ENCODE measurements at places on chromosomes 16 and 17.

DNA sequence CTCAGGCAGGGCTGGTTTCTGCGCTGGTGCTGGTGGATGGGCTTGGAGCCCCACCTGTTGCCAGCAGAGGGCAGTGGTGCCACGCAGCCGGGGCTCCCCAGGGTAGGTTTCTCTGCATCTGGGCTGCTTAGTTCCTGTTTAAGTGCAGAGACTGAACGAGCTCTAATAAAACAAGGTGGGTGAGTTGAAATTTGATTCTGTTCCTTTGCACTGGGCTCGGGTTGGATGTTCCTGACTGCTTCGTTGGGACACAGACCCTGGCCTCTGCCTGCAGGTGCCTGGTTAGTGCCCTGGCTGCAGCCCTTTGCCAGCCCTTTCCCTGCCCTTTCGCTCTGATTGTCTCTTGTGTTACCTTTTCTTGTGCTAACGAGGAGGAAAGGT is 30.0 kb downstream of the TBCD start:
- ATAC-seq, result peak; percentile 92

DNA sequence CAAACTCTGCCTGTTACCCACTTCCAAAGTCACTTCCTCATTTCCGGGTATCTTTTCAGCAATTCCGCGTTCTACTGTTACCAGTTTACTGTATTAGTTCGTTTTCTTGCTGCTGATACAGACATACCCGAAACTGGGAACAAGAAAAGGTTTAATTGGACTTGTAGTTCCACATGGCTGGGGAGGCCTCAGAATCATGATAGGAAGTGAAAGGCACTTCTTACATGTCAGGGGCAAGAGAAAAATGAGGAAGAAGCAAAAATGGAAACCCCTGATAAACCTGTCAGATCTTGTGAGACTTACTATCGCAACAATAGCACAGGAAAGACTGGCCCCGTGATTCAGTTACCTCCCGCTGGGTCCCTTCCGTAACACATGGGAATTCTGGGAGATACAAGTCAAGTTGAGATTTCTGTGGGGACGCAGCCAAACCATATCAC is 30.9 kb downstream of the PAFAH1B1 start:
- no peak for ATAC-seq

- ATAC-seq, result no peak
Observed at GRCh38 chr16:55933038-55933437, 57.9 kb upstream of the CES5A start.

DNA sequence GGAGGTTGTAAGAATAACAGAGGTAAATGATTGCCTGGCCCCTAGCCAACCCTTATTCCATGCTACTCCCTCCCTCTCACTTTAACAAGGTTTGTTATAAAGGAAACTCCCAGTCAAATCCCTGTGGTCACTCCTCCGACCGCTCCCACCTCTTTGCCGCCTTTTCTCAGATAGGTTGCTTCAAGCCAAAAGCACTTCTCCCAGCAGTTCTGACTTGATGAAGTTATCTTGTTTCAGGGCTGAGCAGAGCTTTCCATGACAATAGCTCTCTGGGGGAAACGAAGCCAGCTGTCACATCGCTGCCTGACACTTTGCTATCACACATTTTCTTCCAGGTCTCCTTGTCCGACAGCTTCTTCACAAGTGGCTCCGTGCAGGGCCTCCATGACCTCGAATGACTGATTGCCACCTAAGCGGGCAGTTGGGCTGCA is 278.6 kb downstream of the HAPSTR1 start:
- ATAC-seq, result no peak

GRCh38 chr17:67477687-67478086 is 100.6 kb downstream of the PITPNC1 start:
- no peak for ATAC-seq

DNA sequence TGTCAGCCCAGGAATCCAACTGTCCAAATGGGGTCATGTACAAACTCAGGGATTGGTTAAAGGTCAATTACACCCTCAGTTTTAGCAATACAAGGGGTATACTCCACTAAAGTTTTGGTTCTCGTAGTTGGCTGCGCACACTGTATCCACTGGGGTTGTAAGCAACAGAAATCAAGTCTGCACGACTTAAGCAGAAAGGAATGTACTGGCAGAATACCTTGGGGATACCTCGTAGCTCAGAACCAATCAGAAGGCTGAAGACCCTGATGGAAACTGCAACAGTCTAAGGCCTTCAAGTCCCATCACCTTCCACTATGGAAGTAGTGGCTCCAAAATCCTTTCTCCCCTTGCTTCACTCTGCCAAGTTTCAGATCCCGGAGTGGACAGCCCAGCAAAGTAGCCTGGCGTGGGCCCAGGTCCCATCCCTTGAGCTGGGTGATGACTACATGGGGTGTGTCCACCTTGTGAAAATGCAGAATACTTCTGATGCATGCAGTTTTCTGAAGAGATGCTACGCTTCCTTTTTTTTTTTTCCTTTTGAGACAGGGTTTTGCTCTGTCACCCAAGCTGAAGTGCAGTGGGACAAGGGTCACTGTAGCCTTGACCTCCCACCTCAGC is 21.1 kb upstream of the RPH3AL start:
- peak; percentile 63 for ATAC-seq

GRCh38 chr16:22648141-22648540 is 137.4 kb downstream of the NPIPB5 start:
- ATAC-seq, result no peak

GRCh38 chr16:68665501-68665900 is 20.4 kb downstream of the CDH3 start:
- no peak for ATAC-seq

GRCh38 chr16:22624800-22625533 is 114.3 kb downstream of the NPIPB5 start:
- ATAC-seq, result no peak

DNA sequence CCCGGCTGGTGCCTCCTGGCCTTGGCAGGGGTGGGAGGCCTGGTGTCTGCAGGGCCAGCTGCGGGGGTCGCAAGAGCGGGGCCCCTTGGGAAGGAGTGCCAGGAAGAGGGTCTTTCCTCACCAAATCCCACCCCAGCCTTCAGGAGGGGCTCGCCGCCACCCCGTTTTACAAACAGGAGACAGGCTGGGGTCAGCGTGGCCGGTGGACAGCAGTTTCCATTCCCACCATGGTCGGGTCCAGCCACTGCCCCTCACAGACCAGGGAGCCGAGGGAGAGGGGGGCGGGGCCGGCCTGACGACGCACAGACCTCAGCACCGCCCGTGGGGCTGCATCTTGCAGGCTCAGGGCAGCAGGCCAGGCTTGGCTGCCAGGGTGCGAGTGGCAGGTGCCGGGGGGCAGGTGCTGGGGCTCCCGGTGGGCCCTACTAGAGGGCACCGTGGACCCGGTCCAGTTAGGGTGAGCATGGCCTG is 7.6 kb downstream of the CBFA2T3 start:
- no peak for ATAC-seq

DNA sequence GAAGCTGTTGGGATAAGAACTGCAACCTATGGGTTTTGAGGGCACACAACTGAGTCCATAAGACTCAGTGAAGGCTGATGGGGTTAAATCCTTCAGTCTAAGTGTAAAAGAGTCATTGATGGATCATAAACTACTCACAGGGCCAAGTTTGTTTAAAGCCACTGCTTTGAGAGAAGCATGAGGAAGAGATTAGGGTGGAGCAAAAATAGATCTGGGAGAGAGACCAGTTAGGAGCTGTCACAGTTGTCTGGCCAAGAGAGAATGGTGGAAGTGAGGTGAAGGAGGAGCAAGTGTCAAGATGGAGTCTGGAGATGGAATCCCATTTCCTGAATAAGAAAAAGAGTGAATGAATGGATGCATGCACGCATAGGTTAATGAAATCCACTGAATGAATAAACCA is 379.1 kb upstream of the CDH11 start:
- ATAC-seq, result no peak

- ATAC-seq, result no peak
Observed at GRCh38 chr17:63041251-63041650, 75.2 kb downstream of the TANC2 start.

DNA sequence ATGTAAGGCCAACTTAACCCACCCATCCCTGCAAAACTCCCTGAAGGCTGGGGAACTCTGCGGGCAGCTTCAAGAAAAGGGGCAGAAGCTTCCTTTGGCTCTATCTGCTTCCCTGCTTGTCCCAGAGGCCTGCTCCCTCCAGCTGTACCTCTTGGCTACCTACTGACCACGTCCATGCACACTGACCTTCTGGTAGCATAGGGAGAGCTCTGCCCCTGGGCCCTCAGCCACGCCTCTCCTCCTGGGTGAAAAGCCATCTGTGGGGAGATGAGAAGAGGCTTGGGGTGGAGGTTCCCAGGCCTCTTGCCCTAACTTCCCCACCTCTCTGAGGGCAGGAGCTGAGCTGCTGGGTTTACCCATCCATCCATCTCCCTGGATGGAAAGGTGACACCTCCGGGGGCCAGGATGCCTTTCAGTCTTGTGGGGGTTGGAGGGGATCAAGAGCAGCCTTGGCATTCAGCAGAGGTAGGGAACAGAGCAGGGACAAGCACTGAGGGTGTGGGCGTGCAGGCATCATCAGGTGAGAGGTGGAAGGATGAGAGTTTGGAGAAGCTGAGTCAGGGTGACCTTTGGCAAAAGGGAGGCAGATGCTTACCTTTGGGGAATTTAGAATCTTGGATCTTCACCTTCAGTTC is 23.4 kb upstream of the MFSD6L start:
- ATAC-seq, result no peak

GRCh38 chr17:27756467-27757371 is 43.6 kb downstream of the NOS2 start:
- no peak for ATAC-seq

Data from gastroesophageal sphincter (tissue), 4 donors.